Stimulated activated CD8-positive, alpha-beta memory T cell treated with anti-CD3 and anti-CD28 coated beads, Interleukin-12 subunit alpha, Interleukin-12 subunit beta, amount 100 ng/mL, for 1 hour (primary cell): ENCODE measurements at places on chromosomes 5 and 9.

DNA sequence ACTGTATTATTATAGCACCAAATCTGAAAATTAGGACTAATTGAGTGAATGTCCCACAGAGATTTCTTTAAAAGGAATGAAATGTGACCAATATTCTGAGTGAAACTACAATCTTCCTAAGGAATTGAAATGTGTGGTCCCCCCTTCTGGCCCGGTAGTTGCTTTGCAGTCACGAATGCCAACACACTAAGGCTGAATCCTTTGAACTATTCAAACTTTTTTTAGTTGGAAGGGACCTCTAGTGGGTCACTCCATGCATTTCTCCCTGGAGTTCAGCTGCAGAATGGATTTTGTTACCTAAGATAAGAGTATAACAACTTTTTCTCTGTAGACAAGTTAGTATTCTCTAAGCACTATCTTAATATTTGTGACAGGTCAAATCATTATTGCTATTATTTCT is 2.8 kb downstream of the CDH6 start:
- DNase-seq, result no peak

DNA sequence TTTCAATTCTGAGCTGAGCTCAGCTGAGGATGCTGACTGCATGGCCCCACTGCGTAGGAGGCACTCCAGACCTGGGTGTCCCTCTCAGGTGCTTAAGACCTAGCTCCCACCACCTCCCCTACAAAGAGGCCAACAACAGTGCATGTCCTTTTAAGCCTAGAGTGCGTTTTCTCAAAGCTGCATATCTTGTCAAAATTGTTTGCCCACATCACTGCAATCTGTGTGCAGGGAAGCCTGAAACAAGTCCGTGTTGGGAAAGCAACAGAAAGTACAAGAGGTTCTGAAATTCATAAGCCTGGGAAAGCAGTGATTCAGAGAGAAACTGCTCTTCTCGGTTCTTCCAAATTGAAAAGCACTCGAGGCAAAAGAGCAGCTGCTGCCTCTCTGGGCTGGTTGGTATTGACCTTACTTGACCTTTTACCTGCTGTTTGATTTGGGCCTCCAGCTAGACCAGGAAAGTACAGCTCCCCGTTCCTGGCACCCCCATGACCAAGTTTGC is 238.4 kb downstream of the NR2F1-AS1 start:
- no peak for DNase-seq

DNA sequence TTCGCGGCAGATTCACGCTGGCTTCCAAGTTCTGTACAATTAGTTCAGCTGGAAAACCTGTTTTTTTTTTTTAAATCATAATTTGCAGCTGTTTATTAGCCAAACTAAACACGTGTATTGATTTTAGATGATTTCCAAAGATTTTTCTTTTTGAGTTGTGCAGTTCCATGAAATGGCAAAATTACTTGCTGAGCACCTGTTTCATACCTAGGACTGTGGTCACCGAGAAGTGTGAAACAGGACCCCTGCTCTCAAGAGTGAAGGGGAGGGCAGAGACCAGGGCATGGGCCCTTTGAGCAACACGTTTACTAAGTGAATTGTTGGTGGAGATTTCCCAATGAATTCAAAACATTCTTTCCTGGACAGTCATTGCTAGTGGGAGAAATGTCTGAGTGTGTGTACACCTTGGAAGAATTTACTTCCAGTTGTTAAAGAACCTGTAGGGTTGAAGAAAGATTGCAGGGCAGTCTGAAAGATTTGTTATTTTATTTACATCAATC is 688 bp downstream of the SNX24 start:
- DNase-seq, result no peak

DNA sequence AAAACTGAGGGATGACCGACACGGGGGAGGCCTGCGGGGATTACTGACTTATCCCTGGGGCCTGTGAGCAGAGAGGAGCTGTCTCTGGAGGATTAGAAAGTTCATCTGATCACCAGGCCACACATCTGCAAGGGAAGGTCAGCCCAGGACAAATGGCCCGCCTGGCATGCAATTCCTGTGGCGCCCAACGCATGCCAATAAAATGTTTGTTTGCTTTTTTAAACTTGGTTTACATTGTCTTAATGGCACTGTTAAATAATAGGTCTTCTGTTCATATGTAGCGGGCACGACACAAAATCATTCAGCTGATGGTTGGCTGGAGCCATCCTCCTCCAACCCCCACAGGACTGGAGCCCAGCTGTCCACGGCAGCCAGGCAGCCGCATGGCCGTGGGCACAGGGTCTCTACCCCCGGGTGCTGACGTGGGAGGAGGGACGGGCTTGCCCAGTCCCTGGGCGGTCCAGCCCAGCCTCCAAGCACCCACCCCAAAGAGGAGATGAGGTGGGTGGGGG is 41.0 kb upstream of the SLC12A7 start:
- no peak for DNase-seq

- DNase-seq, result no peak
Observed at GRCh38 chr9:15390201-15390600, 32.5 kb upstream of the SNAPC3 start.

GRCh38 chr5:120615967-120616645 is 152.0 kb downstream of the PRR16 start:
- no peak for DNase-seq

GRCh38 chr5:38888041-38888440 is 42.2 kb downstream of the OSMR start:
- DNase-seq, result no peak

DNA sequence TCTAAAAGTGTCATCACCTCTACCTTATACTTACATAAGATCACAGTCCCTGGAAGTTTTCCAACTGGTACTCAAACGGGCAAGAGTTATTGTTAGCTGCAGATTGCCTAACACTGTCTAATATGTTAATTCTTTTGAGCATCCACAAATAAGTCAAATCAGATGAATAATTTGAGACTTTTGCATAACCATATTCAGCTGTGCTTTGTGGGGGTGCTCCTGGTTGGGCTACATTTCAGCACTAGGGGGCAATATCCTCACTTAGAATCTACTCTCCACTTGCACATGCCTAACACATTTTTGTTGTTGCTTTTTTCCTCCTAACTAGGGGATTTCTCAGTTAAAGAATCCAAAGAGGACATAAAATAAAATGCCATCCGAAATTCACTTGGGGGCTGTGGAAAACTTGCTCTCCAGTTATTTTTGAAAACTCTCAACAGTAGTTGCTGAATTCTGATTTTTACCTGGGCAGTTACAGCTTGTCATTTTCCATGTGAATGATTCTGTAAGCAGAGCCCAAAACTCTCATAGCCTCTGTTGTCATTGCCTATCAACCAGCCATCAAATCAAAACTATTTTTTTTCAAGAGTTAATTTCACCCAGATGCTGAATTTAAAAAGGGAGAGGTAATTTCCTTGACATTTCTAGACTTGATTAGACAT is 71.5 kb downstream of the TRIM36 start:
- DNase-seq, result peak; percentile 6

DNA sequence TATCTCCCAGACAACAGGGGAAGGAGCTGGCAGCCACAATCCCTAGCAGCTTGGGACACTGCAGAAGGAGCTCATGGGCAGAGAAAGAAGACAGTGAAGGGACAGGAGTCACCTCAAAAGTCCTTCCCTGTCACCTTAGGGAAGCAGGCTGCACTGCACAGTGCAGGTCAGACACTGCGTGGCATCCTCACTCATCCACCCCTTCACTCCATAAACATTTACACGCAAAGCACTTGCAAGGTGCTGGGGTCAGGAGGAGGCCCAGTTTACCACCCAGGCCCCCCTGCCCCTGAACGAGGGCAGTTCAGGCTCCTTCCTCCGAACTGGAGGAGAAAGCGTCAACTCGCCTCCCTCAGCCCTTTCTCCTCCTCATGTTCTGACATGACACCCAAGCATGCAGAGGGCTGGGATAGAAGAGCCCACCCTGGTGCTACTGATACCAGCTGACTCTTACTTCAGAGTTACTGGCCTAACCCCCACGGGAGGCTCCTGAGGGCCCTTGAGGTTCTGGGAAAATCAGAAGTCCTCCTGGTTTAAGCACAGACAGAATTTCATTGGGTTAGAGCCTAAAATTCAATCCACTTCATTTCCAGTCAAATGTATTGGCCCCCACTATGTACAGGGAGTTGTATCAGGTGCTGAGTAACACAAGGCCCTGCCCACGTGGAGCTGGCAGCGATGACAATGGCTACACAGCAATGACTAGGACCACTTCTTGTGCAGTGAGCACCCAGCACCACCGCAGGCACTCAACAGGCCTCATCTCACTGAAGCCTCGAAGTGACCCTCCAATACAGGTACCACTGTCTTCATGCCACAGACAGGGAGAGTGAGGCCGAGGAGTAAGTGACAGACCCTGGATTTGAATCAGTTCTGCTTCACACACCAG is 70.4 kb downstream of the RAPGEF1 start:
- DNase-seq, result no peak

DNA sequence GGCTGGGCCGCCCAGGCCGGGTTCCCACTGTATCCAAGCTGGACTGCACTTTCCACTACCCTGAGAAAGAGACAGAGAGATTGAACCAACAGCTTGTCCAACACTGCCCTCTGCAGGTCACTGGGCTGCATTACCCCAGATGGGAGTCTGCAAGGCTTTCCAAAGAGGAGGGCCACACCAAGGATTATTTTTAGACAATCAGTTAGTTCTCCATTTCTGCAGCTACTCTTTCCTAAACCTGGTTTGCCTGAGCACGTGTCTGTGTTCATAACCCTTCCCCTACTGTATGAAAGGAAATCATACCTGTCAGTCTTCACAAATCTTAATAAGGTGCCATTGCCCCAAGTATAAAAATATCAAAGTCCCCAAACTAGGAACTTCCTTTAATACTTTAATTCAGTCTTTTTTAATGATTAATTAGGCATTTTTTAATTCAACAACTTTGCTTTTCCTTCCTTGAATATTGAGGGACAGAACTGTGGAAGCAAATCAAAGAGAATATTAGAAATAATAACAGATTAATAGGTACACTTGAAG is 13.4 kb upstream of the FGF1 start:
- peak; percentile 60 for DNase-seq

GRCh38 chr5:145965804-145966203 is 29.4 kb downstream of the SH3RF2 start:
- DNase-seq, result no peak

- no peak for DNase-seq
Observed at GRCh38 chr9:6078382-6079105, 63.1 kb upstream of the RANBP6 start.

DNA sequence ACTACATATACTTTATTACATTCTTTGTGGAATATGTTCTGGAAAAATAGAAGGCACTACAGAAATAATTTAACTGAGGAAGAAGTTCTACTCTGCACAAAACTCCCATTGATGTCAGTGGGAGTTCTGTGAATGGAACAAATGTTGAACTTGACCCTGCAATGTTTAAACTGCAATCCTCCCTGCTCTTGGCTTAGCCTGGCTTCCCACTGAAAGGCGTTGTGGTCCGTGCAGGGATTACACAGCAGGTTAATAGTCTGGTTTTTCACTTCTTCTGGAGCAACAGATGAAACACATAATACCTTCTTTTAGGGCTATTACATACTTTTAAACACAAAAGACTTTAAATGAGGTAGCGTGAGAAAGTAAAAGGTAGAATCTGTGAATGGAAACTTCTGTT is 12.9 kb upstream of the ERBIN start:
- DNase-seq, result no peak

- DNase-seq, result no peak
Observed at GRCh38 chr5:76125888-76126287, 42.7 kb downstream of the SV2C start.

- DNase-seq, result no peak
Observed at GRCh38 chr5:45288746-45289145, 407.4 kb downstream of the HCN1 start.

GRCh38 chr9:13556656-13557055 is 277.2 kb upstream of the MPDZ start:
- no peak for DNase-seq

- no peak for DNase-seq
Observed at GRCh38 chr9:125375820-125376219, 114.2 kb downstream of the GAPVD1 start.

DNA sequence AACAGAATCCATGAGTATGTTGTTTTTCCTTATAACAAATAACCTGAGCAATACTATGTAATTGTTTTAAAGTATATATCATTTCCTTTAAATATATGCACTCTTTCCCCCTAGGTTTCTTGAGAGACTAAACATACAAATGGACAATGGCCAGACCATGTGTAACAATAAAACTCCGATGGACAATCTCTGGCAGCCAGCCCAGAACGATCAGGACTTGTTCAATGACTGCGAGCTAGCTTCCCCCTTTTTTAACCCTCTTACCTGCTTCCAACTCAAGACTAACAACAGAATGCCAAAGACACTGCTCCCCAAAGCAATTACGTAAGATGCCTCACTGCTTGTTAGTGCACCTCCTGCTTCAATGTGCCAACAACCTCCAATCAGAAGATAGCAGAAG is 94.9 kb downstream of the HTR4 start:
- no peak for DNase-seq

- no peak for DNase-seq
Observed at GRCh38 chr9:130024597-130024994, 18.4 kb downstream of the FNBP1 start.
